ENCODE measurements at places on chromosomes 3 and 15. TPM values are rescaled to one million over a fixed set of nuclear protein-coding genes. Genes with fewer than 3 reads are reported as not detected.

DNA sequence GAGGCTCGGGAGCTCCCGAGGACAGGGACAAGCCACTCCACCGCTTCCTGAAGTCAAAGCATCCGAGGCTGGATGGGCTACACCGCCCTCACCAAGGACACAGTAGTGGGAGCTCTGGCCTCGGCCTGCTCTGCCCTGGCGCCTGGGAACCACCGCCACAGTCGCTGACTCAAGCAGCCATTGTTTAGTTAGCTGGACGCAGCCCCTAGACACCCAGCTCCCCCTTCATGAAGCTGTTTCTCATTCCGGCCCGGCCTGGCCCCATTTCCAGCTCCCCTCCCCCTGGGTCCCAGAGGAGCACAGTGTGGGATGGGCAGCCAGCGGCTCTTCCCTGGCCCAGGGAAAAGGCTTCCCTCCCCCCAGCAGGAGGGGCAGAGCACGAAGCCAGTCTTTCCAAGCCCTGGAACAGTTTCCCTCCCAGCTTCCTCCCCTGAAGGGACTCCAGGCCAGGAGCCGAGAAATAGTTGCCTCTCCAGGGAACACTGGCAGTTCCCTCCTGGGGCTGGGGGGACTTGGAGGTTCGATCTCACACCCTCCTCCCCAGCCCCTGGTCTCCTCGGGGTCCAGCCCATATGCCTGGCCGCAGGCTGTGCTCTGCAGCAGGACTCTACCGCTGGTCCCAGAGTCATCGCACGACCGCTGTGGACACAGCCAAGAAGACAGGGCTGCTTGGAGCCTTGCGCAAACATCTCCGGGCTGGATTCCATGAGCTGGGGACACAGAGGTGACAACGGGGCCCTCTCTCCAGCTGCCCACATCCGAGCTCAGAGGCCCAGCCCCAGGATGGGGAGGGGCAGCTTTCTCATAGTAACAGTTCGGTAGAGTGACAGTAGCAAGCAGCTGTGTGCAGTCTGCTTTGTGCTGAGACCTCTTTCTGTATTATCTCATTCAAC is 10.0 kb downstream of the PLXND1 start:
- DNase-seq, result peak; percentile 68

DNA sequence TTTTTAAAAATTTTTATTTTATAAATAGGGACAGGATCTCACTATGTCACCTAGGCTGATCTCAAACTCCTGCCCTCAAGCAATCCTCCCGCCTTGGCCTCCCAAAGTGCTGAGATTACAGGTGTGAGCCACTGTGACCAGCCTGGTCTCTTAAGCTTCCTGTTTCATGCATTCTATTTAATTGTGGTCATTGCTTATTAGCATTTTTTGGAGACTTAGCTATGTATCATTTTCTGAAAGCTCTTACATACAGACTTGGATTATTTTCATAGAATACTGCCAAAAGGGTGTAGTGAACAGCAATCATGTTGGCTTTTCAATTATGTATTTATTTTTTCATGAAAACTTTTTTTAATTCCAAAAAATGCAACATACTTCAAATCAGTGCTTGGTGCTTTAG is 51.5 kb upstream of the DCUN1D1 start:
- no peak for DNase-seq

- no peak for DNase-seq
Observed at GRCh38 chr3:19264424-19264823, 116.1 kb downstream of the KCNH8 start.

GRCh38 chr15:91271565-91272153 is 171.6 kb downstream of the SV2B start:
- peak; percentile 53 for DNase-seq

DNA sequence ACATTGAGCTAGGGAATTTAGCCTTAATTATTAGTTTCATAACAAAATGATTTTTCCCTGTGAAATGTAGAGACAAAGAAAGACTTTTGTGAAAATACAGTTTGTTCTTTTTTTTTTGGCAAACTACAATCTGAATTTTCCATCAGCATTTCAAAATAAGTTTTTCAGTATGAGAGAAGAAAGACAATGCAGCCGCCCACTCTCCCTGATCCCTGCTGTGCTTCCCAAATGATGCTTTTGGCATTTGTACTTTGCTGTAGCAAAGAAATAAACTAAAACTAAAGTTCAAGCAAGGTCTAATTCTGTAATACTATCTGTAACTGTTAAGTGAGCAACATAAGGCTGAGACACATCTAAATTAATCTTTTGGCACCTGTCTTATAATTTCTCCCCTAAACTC is 782.2 kb downstream of the VGLL3 start:
- DNase-seq, result no peak

DNA sequence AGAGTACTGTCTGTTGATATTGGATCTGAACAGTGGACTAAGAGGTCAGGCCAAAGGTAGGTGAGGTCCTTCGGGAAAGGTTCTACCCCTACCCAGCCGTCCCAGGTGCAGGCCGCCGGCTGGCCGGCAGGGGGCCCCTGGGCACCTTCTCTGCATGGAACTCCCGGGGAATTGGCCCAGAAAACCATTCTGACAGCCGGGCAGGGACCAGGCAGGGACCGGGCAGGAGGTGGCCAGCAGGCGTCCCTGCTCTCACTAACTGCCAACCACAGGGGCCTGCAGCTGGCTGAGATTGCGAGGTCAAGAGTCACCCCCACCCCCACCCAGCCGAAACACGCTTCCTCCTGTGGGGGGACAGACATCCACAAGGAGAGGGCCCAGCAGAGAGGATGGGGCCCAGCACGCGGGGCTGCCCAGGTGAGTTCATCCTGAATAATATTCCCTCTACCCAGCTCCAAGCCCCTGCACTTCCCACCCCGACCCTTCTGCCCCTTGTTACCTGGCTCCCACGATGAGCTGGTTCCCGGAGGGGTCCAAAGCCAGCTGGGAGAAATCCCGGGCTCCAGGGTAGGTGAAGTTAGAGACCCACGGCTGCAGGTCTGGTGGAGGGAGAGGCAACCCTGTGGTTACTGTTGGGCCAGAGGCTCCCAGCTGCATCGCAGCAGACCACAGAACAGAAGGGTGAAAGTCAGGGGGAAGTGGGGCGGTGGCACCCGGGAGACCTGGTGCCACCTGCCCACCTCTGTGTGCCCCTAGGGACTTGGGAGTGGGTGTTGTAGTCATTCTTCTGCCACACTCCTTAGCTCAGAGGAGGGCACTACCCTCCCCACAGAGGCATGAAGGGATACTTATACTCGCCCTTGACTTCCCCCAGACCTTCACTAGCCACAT is 84.4 kb downstream of the SEMA5B start:
- DNase-seq, result peak; percentile 41

GRCh38 chr3:39593341-39593740 is 125.9 kb downstream of the MOBP start:
- no peak for DNase-seq

DNA sequence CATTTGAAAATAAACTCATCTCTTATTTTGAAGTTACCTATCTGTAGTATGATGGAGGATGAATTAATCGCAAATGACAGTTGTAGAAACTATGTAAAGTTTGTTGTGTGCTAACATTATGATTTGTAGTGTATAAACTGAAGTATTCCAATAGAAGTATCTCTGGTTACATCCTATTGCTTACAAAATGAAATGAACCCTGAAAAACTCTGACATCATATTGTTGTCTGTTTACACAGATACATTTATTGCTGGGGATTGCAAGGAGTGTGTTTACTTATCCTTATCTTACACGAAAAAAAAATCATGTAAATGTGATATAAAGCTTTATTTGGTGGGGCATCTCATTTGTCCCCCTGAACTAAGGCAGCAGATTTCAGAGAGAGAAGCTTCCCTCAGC is 2.6 kb upstream of the ABHD10 start:
- DNase-seq, result no peak

- DNase-seq, result no peak
Observed at GRCh38 chr3:71548705-71549384, 34.7 kb downstream of the FOXP1 start.

DNA sequence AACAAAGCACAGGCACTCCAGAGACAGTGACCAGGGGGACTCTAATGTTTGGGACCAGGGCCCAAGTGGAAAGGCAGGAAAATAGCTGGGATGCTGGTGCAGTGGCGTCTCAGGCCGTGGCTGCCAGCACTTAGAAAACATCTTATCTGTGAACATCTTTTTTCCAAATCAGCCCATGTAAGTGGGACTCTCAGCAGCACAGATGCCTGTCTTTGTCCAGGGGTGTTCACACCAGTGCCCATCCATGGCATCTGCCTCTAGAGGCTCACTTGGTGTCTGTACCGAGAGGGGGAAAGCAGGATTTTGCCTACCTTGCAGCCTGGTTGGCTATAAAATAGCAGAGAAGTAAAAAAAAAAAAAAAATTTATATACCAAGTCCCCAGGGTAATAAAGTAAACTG is 26.7 kb downstream of the SLC12A8 start:
- no peak for DNase-seq

DNA sequence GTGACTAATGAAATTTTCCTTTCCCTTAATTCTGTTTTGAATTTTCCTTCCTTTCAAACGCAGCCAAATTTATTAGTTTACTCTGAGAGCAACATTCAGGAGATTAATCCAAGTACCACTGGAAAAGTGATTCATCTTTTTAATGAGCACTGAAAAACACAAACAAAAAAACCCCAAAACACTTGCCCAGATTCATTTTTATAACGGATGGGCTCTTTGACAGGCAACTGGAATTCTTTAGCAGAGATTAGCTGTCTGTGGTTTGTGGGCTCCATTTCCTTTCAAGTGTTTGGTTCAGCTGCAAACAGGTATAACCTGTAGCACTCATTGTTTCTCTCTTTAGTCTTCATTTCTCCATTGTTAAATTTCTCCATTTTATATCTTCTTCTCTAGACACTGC is 3.1 kb upstream of the POLR2M start:
- no peak for DNase-seq

- DNase-seq, result peak; percentile 75
Observed at GRCh38 chr15:91855684-91856489, 2.4 kb downstream of the SLCO3A1 start.

DNA sequence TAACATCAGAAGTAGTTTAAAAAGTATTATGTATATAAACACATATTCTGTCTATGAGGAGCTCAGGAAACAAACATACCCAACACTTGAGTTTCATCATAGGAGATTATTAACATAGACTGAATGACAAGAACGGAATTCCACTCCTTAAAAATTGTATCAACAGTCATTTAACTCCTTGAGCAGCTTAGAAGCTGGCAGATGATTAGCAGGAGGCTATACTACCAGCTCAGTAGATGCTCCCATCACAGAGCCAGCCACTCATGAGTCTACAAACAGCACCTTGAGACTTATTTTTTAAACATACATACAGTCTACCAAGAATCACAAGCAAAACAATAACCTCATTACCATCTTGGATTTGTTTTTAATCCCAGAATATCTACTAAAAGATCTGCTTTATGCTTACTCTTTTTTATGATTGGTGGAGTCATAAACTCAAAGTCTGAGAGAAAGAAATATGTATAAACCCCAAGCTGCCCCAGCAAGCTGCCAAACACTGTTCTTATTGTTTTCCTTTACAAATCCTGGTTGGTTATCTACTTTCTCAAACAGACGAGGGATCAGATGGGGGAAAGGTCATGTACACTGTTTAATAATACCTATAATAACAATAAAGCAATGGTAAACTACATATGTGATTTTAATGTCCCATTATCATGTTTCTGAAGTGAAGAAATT is 59.5 kb downstream of the CBLB start:
- no peak for DNase-seq

DNA sequence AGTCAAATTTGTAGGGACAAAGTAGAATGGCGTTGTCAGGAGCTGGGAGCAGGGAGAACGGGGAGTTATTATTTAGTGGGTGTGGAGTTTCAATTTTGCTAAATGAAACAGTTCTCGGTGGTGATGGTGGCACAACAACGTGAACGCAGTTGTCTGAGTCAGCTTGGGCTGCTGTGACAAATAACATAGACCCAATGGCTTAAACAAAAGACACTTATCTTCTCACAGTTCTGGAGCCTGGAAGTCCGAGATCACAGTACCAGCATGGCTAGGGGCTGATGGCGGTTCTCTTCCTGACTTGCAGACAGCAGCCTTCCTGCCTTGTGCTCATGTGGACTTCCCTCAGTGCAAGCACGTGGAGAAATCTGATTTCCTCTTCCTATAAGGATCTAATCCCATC is 90.2 kb downstream of the CHSY1 start:
- DNase-seq, result no peak

- DNase-seq, result no peak
Observed at GRCh38 chr3:178350763-178351162, 185.5 kb upstream of the KCNMB2 start.

DNA sequence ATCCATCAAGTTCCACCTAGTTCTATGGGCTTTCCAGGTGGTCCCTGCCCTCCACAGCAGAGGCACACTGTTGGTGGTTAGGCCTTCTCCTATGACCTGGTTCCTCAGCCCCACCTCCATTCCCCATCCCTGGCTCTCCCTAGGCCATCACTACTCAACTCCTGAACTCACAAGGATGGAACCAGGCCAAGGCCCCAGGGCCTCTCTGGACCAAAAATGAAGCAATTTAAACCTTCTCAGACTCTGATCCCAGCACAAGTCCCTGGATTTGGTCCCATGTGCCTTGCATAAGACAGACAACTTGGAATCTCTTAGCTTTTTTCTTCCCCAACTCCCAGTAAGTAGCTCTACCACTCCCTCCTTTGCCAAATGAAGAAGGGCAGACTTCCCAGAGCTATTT is 14.4 kb upstream of the ACAN start:
- DNase-seq, result no peak

GRCh38 chr3:30768703-30769550 is 125.5 kb downstream of the GADL1 start:
- DNase-seq, result peak; percentile 86

DNA sequence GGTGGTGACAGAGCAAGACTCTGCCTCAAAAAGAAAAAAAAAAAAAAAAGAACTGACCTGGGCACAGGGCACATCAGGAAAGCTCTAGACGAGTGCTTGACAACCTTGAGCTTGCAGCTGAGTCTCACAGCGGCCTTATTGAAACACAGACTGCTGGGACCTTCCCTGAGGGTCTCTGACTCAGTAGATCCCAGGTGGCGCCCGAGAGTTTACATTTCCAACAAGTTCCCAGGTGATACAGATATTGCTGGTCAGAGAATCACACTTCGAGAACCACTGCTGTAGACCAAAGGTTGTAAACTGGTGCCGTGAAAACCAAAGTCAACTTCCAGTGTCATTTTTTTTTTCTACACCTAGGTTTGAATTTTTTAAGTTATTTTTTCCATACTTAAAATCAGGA is 573.2 kb upstream of the MDFIC2 start:
- no peak for DNase-seq

- DNase-seq, result no peak
Observed at GRCh38 chr3:53830944-53831343, 15.3 kb downstream of the CHDH start.

CLRN1 gene
- not detected for total RNA-seq

CPB1 gene
- total RNA-seq, result 1.1 TPM

WNT7A gene
- not detected for total RNA-seq

ARL14 gene
- total RNA-seq, result 14.9 TPM

MAPKBP1 gene
- total RNA-seq, result 12.2 TPM

DPPA4 gene
- total RNA-seq, result not detected

OIP5 gene
- total RNA-seq, result 4.5 TPM

CYP1A2 gene
- total RNA-seq, result not detected
